Stimulated activated CD4-positive, alpha-beta T cell treated with anti-CD3 and anti-CD28 coated beads, Interleukin-2, amount 100 ng/mL, for 24 hours (primary cell): ENCODE measurements at places on chromosomes 5 and 9.

- DNase-seq, result no peak
These were observed 218.2 kb downstream of the SLCO4C1 start for GRCh38 chr5:102077920-102078319.

GRCh38 chr9:116096853-116097252 is 56.7 kb upstream of the PAPPA start:
- DNase-seq, result no peak

- no peak for DNase-seq
These were observed 55.1 kb upstream of the NR5A1 start for GRCh38 chr9:124562328-124562727.

DNA sequence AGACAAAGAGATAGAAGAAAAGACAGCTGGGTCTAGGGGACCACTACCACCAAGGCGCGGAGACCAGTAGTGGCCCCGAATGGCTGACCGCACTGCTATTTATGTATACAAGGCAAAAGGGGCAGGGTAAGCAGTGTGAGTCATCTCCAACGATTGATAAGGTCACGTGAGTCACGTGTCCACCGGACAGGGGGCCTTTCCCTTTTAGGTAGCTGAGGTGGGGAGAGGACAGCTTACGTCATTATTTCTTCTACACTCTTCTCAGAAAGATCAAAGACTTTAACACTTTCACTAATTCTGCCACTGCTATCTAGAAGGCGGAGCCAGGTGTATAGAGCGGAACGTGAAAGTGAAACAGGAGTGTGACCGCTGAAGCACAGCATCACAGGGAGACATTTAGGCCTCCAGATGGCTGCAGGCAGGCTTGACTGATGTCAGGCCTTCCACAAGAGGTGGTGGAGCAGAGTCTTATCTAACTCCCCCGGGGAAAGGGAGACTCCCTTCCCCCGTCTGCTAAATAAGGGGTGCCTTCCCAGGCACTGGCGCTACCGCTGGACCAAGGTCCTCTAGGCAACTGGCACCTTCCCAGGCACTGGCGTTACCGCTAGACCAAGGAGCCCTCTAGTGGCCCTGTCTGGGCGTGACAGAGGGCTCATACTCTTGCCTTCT is 6.1 kb upstream of the PRR16 start:
- DNase-seq, result peak; percentile 35

GRCh38 chr5:78215972-78216371 is 78.5 kb downstream of the AP3B1 start:
- no peak for DNase-seq

GRCh38 chr5:128979761-128980160 is 14.5 kb downstream of the SLC27A6 start:
- no peak for DNase-seq

- no peak for DNase-seq
These were observed 56.7 kb downstream of the SLC1A1 start for GRCh38 chr9:4547016-4547415.

GRCh38 chr9:121812159-121812735 is 160.8 kb downstream of the DAB2IP start:
- DNase-seq, result no peak

- DNase-seq, result no peak
These were observed 16.1 kb downstream of the SLC45A2 start for GRCh38 chr5:33968211-33969005.

DNA sequence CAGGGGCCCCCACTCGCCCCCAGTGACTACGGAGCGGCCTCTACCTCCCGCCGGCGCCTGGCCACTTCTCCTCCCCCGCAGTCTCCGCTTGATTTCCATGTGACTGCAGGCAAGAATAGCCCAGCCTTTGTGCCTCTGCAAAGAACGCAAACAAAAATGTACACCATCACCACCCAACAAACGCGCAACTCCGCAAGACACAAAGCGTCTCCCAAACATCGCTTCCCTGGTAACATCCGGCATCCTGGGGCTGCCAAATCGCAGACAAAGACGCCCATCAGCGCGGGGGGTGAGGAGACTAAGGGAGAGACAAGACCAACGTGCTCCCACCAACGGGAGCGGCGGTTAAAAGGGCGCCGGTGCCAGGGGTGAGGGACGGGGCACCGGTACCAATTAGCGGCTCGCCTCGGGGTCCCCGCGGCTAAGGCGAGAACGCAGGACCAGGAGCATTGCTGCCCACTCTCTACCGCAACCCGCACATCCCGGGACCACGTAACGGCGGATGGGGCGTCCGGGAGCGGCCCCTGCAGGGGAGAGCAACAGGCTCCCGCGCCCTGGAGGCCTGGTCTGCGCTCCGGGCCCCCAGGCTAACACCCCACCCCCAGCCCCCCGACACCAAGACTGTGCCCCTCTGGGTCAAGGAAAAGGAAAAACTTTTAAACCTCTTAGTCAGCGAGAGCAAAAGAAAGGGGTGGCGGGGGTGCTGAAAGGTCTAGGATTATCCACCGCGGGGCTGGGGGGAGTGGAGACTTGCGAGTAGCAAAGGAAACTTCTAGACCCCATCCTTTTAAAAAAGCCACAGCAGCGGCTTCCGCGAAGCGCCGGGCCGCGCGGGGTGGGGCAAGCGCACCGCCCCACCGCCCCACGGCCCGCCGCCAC is 885 bp downstream of the MPDZ start:
- no peak for DNase-seq

DNA sequence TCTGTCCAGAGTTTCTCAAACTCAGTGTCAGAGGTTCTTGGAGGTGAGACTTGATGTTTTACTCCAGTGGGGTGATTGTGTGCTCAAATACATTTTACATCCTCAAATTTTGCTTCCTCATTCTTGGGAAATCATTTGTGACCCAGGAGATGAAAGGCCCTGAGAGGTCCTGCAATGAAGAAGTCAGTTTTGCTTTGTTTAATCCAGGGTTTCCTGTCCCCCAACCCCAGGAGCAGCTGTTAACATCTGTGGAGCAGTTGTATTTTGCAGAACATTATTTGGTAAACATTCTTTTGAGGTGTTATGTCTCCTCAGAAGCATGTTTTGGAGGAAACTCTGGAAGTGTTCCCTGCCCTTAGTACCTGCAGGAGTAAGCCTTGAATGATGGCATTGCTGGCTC is 59.8 kb downstream of the DAB2IP start:
- DNase-seq, result no peak

DNA sequence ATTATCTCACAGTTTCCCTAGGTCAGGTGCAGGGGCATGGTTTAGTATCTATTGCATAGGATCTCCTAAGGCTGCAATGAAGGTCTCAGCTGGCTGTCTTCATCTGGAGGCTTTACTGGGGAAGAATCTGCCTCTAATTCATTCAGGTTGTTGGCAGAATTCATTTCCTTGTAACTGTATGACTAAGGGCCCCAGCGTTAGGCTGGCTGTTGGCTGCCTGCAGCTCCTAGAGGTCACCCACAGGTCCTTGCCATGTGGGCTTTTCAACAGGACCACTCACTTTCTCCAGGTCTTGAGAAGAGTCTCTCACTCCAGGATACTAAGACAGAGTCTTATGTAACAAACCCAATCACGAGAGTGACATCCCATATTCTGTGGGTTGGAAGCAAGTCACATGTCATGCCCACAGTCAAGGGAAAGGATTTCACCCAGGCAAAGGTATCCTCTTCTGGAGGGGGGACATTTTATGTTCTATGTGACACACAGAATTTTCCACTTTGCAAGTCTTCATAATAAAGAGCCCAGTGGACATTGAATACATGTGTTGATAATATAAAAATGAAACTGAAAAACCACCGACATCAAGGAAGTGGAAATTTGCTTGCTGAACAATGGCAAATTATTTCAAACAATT is 38.2 kb downstream of the HMHB1 start:
- DNase-seq, result no peak

DNA sequence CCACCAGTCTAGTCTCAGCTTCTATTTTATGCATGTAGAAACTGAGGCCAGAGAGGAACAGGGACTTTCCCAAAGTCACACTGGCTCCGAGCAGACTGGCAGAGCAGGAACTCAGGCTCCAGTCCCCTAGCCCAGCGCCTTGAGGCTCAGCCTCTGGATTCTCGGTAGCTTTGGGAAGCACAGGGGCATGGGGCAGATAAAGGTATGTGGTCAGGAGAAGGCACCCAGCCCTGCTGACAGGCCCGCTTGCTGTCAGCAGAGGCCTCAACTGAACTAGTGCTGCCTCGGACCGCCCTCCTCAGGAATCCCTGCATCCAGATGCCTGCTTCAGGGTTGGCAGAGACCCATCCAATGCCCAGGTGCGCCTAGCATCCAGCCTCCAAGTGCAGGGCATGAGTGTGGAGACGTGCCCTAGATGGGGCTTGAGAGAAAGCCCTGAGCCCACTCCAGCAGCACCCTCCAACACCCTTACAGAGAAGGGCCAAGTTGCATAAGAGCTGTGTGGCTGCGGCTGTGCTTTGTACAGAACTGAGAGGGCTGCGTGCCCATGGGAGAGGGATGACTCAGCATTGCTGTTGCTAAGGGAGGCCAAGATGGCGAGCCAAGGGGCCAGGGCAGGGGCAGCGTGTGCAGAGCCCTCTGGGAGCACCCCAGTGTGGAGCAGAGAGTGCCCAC is 168.6 kb downstream of the MACROH2A1 start:
- no peak for DNase-seq
